ENCODE measurements at places on chromosomes 3 and 15.

DNA sequence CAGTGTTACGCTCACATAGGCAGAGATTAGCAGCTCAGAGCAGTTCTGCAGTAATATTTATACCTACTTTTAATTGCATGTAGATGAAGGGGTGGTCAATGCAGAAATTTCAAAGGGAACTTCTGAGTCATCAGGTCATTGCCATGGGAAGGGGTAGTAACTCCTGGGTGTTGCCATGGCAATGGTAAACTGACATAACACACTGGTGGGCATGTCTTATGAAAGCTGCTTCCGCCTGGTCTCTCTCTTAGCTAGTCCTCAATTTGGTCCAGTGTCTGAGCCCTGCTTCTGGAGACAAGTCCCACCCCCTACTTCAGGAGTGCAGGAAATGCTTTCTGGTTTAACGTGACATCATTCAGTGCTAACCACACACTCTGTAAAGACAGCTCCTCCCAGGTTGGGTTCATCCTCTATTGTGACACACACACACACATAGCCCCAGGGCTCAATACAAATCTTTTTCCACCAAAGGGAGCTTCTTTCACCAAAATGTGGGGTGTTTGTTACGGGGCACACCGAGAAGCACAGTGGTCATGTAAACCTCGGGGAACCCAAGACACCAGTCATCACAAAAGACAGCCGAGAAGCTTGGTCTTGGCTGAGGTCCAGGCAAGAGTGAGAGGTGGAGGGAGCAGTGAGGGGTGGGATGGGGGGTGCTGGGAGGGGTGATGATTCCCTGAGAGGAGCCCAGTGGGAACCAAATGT lies 74.5 kb downstream of the TLE3 start:
- peak; percentile 62 for DNase-seq

- DNase-seq = no peak
Measured at GRCh38 chr3:151426341-151426657, 34.6 kb downstream of the IGSF10 start.

DNA sequence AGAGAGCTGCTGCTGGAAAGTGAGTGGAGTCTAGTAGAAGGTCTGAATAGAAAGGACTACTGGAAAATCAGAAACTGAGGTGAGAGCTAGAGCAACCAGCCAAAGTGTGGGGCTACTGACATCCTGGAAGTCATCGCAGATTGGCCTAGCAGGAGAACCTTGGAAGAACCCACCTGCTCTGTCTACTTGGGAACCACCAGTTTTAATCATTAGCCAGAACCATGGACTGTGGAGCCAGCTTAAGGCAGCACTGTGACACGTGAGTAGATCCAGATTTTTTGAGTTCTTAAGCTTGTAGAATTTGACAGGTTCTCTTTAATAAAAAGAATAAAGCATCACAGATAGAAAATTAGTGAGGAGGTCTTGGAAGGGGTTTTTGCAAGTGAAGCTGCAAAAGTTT lies 179.1 kb upstream of the PEX5L start:
- DNase-seq = no peak

GRCh38 chr3:33372218-33373081 lies 67.8 kb downstream of the UBP1 start:
- peak; percentile 62 for DNase-seq

DNA sequence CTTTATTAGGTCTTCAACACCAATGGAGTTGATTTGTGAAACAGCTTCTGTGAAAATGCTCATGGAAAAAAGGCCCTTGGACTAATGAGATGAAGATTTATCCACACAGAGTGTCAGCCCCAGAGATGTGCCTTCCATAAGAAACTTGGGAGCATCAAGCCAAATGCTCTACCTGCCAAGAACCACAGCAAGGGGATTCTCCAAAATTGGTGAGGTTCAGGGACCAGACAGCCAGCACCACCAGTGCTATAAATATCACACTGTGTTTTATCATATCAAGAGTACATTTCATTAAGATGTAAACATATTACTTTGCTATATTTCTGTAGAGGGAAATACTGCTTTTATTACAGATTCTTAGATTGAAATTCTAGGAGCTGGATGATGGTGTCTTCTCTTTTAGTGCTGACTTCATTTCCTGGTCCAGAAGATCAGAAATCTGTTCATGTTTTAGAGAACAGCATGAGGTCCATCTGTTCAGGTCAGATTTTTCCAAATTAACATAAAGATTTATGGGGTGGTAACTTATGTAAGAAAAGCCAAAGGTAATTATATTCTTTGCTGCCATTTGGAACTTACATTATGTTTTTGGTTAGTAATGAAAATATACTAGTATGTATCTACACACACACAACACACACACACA lies 17.7 kb downstream of the SLC35G2 start:
- DNase-seq = no peak

DNA sequence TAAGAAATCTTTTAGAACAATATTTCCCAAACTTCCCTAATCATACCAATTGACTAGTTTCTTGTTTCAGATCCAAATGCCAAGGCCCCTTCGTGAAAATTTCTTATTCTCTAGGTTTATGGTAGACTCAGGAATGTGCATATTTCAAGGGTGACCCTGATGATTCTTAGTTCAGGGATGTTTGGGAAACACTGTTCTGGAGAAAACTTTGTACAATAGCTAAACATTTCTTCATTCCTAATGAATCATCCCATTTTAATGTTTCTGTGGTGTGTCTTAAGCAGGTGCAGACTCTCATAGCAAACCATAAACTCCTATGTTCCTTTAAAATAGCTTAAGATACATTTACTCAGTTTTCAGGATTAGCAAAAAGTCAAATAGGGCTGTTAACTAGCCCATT lies 314.5 kb downstream of the TIGIT start:
- no peak for DNase-seq

DNA sequence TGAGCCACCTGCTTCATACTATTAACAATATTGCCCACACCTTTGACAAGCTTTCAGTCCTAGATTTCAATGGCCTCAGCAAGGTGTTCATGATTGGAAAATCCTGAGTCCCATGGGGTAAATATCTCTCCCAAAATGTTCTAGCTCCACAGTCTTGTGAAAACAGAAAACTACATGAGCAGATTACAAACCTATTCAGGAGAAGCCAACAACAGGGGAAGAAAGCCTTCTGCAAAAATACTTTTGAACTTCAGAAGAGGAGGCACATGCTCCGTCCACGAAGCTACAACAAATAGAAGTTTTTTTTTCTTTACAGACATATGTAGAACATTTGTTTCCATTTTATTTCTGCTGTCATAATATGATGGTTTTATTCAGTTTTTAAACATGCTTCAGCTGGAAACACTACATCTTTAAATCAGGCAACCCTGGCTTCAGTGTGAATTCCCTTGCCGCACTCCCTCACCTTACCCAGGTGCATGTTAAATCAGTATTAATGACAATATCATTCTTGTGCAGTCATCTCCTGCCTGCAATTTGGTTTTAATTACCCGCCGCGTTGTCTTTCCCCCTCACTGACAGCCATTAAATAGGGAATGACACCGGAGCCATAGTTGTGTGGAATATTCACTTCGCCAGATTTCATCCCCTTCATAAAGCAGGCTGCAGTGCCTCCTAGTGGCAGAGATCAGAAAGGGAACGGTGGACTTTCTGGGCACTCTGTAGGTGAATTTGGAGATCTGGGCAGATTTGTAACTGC lies 725.5 kb upstream of the ARRDC4 start:
- peak; percentile 49 for DNase-seq

GRCh38 chr15:92882697-92883162 lies 17.4 kb upstream of the CHD2 start:
- DNase-seq = no peak

- no peak for DNase-seq
Measured at GRCh38 chr3:124985349-124985748, 50.8 kb upstream of the MUC13 start.

GRCh38 chr15:71698030-71698429 lies 112.3 kb upstream of the NR2E3 start:
- no peak for DNase-seq
